ENCODE measurements at places on chromosomes 11 and 22.
A peak's percentile ranks its signal among the peaks of the same experiment; 100 is the strongest.

GRCh38 chr11:62108017-62108750, 15.6 kb upstream of the INCENP start:
- DNase-seq = peak; percentile 54

DNA sequence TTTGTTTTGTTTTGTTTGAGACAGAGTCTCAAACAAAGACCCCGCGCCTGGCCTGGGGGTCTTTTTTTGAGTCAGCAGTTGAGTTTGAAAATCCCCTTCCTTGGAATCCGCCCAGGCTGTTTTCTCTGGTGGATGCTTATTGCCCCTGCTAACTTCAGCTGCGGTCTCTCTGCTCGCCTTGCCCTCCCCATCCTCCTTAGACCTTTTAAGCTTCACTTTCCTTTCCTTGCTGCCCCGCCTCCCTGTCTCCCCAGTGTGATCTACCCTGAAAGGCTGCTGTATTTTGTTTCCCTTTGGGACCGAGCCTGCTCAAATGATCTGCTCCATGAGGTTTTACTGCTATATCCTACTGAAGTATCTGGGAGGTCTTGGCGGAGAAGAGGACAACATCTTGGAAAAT, 2.5 kb downstream of the USP18 start:
- no peak for DNase-seq

GRCh38 chr22:19745155-19746101, 15.2 kb upstream of the TBX1 start:
- no peak for DNase-seq

DNA sequence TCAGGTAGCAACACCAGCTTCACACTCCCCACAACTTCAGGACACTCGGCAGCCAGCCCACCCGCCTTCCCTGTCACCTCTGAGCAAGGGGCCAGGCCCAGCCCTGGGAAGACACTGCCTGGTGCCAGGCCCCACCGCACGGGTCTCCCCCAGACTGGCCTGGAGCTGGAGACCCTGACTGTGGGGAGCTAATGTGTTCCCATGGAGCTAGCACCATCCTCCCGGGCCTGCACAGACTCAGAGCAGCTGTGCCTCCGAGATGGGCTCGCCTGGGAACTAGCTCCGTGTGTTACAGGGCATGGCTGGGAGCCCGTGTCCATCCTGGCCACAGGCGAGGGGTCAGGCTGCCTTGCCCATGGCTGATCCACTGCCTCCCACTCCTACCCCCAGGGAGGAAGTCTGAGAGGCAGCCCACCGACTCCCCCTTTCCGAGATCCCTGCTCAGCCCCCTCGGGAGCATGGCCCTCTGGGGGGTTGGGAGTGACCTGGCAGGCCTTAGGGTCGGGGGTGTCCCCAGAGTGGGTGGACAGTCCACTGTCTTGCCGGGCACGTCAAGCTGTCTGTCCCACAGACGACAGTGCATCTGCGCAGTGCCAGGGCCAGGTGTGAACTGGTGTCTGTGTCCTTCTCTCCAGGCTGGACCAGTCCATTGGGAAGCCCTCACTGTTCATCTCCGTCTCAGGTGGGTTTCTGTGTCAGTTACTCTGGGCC, 76.7 kb upstream of the KCNQ1OT1 start:
- DNase-seq = no peak

DNA sequence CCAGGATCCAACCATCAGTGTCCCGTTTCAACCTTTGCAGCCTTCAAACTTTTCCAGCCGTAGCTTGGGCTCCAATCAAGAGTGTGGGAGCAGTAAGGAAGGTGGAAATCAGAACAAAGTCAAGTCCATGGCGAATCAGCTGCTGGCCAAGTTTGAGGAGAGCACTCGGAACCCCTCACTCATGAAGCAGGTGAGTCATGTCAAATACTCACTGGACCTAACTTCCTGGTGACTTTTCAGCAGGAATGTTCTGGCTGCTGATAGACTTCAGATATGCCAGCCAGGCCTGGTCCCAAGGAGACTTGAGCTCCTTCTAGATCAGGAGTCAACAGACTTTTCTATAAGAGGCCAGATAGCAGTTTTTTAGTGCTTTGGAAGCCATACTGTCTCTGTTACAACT, 129.0 kb downstream of the MICAL2 start:
- no peak for DNase-seq

GRCh38 chr11:24842308-24842707, 345.5 kb downstream of the LUZP2 start:
- DNase-seq = no peak

DNA sequence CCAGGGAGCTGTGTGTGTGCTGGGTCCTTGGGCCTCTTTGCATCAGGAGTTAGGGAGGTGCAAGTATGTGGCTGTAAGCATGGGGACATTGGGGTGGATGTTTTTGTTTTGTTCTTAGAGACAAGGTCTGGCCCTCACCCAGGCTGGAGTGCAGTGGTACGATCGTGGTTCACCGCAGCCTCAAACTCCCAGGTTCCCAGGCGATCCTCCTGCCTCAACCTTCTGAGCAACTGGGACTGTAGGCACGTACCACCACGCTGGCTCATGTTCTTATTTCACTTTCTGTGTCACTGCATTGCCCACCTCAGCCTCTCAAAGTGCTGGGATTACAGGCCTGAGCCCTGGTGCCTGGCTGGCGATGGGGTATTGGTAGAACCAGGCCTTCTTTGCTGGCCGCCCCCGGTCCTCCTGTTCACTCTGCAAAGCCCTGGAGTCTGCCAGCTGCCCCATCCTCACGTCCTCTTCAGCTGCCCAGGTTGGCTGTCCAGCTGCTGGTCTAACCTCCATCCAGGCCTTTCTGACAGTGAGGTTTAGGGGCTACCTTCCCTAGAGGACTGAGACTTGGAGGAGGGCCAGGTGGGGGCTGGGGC, 851 bp upstream of the GRAMD4 start:
- no peak for DNase-seq

DNA sequence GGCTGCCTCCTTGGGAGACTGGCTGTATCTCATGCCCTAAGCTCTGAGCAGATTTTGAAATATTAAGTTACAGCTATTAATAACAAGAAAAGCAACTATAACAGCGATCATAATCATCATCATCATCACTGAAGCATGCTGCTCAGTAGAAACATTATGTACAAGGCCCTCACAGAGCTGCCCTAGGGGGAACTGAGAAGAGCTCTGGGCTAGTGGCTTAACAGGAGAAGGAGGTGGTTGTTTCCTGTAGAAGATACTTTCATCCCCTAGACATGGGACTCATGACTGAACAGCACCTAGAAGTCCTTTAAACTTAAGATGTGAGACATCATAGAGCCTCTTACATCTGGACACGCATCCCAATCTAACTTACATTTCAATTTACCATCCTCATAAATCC, 332.8 kb upstream of the PLET1 start:
- no peak for DNase-seq

DNA sequence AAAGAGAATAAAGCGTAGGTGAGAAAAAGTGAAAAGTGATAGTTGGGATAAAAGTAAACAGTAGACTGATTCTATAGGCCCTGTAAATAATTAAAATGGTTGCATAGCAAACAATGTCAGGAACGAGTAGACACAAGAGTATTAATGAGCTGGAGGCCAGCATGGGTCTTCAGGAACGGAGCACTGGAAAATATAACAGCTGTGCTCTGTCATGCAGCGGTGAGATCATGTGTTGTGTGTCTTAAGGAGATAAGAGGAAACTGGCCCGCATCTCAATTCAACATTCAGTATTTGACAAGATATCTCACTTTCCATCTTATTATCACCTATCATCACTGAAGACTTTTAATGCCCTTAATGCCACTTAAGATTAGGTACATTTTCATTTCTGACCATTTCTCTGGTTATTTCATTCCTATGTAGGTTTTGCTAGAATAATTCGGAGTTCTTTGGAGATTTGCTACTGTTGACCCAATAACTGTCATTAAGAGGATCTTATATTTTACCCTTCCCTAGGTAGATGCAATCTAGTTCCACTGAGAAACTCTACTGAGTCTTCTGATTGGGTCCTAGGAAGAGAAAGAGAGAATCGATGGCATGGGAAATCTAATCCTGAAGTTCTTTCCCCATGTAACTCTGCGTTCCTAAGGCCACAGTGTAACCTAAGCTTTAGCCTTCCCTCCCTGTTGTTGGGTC, 35.5 kb upstream of the VWA5A start:
- DNase-seq = no peak

- no peak for DNase-seq
These were observed 90.2 kb downstream of the SWAP70 start for GRCh38 chr11:9754010-9754471.

GRCh38 chr11:7208391-7208790, 43.3 kb upstream of the SYT9 start:
- no peak for DNase-seq

GRCh38 chr22:32567544-32567943, 92.9 kb downstream of the FBXO7 start:
- no peak for DNase-seq

DNA sequence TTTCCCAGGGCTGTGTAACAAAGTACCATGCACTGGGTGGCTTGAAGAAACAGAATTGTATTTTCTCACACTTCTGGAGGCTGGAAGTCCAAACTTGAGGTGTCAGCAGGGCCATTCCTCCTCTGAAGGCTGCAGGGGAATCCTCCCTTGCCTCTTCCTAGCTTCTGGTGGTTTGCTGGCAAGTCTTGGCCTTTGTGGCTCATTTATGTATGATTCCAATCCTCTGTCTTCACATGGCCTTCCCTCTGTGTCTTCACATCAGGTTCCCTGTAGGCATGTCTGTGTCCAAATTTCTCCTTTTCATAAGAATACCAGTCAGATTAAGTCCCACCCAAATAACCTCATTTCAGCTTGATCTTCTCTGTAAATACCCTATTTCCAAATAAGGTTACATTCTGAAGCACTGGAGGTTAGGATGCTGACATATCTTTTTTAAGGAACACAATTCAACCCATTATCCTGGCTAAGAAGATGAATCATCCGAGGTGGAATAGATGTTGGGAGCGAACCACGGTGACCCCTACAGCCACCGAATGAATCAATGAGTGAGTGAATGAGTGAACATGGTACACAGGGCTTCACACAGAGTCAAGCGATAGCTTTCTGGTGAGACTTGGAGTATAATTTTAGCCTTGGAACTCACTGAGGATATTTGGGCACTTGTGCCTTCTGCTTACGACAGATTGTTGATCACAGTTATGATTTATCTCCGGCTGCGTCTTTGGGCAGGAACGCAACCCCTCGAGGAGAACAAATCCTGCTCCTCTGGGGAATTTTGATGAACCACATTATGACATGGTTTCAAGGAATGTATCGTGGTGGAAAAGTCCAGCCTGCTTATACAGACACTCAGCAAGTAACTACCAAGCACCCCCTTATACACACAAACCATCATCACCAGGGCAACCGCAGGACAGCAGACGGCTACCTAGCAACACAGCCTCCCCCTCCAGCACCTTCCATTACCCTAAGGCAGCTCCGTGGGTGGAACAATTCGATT, 34.3 kb upstream of the MICAL2 start:
- DNase-seq = peak; percentile 99

- DNase-seq = no peak
These were observed 2.7 kb downstream of the BCL9L start for GRCh38 chr11:118922745-118923627.

GRCh38 chr22:49540913-49541692, 286.6 kb downstream of the BRD1 start:
- no peak for DNase-seq

DNA sequence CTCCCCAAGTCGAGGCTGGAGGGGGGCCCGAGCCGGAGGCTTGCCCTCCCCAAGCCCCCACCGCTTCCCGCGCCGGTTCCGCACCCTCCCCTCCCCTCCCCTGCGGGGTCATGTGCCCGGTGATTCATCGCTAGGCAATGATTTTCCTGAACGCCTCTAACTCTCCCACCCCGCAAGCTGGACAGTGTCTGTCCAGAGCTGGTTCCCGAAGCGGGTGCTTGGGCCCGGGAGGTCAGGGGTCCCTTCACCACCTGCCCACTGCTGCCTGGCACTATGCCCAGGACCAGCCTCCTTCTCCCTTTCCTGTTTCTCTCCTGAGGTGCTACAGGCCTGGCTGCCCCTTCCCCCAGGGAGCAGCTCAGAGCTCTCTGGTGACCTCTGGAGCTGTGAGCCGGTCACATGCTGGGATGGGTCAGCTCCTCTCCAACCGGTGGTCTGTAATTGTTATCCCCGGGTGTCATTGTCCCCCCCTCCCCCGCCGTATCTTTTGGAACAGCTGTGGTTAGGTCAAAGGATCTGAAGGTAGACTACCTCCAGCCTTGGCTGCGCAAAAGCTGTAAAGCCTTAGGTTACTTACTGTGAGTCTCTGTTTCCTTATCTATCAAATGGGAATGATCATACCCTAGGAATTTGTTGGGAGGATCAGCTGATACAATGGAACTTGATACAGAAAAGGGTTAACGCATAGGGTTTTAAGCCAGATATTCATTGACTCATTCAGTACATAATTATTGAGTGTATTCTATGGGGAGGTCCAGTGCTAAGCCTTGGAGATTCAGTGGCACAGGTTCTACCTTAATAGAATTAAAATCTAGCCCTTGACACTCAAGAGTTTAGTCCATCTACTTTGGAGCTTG, 753 bp downstream of the STX3 start:
- DNase-seq = peak; percentile 55

DNA sequence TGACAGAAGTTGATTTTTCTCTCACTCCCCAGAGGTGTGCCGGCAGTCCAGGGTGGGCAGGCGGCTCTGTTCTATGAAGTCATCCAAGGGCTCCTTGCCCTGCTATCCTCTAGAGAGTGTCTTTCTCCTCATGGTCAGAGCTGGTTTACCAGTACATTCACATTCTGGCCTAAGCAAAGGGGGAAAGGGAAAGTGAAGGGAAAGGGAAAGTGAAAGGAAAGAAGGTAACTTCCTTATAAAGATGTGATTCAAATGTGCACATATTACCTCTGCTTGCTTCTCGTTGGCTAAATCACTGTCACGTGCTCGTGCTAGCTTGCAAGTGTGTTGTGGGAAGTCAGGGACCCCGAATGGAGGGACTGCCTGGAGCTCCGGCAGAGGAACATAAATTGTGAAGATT, 2.9 kb upstream of the HTATIP2 start:
- DNase-seq = peak; percentile 25

GRCh38 chr11:1116666-1117390, 40.9 kb upstream of the MUC5AC start:
- no peak for DNase-seq

- DNase-seq = no peak
These were observed 25.5 kb upstream of the TIMP3 start for GRCh38 chr22:32775957-32776356.
